ENCODE measurements at places on chromosomes 13 and 19.

DNA sequence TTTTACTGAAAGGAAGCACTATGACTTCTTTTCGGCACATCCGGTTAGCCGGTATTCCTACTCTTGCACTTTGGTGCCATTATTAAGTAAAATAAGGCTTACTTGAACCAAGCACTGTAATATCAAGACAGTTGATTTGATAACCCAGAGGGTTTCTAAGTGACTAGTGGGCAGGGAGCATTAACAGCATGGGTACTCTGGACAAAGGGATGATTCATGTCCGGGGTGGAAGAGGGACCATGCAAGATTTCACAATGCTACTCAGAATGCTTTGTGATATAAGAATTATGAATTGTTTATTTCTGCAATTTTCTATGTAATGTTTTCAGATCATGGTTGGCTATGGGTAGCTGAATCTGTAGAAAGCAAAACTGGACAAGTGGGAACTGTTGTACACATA lies 282.1 kb downstream of the TDRD3 start:
- DNase-seq = no peak

DNA sequence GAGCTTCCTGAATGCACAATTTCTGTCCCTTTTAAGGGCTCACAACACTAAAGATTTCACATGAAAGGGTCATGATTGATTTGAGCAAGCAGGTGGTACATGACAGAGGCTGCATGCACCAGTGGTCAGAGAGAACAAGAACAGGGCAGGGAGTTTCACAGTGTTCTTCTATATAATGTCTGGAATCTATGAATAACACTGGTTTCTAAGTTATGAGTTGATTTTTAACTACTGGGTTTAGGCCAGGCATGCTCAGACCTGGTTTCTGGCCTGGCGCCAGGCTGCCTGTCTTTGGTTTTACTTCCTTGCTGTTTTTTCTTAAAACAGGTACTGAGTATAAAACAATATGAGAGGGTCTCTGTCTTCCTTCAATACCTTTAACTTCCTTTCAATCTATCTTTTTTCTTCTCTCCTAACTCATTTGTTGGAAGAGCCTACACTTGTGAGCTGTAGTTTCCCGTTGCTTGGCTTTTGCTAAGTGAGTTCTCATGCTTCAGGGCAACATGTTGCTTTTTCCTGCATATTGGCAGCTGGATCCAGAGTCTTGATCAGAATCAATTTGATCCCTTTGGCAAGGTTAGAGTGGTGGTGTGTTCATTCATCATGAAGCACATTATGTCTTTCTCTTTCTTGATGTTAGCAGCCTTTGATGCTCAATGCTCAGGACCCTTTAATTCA lies 38.5 kb upstream of the FGF14 start:
- no peak for DNase-seq

DNA sequence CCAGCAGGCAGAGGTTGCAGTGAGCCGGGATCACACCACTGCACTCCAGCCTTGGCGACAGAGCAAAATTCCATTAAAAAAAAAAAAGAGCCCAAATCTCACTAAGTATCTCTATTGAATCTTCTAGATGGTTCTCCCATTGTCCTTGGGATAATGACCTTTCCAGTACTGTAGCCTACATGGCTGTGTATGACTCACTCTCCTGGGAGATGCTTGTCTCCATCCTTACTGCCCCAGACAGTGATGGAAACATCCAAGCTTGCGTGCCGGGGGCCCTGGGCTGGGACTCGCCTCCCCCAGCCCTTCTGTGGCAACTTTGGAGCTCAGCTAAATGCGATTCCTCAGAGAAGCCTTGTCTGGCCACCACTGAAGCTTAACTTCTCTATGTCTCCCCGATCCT lies 49.7 kb downstream of the NWD1 start:
- DNase-seq = no peak

DNA sequence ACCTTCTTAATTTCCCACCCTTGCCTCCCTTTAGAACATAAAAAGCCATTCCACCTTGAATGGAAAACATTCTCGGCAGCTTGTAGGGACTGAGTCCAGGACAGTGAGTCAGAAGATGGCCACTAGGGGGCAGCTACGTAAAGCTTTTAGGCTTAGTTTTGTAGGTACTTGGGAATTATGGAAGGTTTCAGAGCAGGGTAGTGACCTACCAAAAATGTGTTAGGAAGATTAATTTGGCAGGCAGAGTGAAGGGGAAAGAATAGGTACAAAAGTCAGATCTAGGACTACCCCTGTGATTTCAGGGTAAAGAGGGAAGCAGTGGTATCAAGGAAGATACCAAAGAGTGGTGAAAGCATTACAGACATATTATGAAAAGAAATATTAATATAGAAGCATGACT lies 198.4 kb downstream of the NDFIP2 start:
- DNase-seq = peak; percentile 68

- no peak for DNase-seq
These were observed 9.3 kb downstream of the IRF2BP1 start for GRCh38 chr19:45876411-45877197.

GRCh38 chr19:32189956-32190706 lies 155.3 kb upstream of the ZNF507 start:
- no peak for DNase-seq

DNA sequence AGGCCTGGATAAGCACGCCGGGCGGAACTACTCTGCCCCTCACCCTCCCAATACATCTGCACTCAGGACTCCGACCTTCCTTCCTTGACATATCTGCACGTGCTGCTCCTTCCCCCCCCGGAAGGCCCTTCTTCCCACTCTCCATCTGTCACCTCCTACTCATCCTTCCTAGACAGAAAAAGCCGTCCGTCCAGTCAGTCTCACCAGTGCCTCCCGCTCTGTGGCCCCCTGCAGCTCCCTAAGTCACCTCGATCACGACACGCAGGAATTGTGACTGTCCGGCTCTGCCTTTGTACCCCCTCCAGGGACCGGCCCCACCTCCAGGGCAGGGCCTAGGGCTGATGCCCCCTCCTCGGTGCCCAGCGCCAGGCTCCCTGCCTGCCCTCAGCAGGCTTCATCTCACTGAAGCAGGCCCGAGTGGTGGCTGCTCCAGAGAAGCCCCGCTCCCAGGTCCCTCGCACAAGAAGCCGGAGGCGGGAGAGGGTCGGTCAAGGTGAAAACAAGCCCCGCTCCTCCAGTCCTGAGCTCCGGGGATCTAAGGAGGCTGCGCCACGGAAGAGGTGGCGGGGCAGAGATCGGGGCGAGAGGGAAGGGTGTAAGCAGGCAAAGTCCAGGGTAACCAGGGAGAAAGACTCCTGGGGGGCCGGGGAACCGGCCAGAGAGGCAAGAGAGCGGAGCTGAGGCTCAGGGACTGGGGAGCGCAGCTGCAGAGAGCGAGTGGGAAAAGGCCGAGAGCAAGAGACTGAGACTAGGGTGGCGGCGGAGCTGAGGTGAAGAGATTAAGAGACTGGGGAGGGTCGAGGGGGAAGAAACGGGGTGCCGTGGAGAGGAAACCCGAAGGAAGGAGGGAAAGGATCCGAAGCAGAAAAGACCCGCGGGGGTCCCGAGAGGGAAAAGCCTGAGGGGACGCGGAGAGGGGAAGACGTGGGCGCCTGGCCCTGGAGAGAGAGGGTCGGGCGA lies 1.1 kb downstream of the PPP6R1 start:
- DNase-seq = no peak

DNA sequence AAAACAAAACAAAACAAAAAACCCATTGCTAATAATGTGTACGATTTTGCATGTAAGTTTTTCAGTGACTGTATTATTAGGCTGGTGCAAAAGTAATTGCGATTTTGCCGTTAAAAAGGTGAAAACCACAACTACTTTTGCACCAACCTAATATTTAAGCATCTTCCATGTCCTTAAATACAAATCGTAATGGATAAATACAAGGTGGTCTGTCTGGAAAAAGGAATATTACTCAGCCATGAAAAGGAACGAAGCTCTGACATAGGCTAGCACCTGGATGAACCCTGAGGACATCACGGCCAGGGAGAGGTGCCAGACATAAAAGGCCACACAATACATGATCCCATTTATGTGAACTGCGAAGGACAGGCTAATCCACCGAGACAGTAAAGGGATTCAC lies 33.2 kb downstream of the GADD45B start:
- DNase-seq = no peak

GRCh38 chr19:43286786-43287185 lies 17.5 kb upstream of the PSG9 start:
- DNase-seq = no peak

- DNase-seq = peak; percentile 60
These were observed 927 bp downstream of the COL4A2 start for GRCh38 chr13:110307767-110308655.

DNA sequence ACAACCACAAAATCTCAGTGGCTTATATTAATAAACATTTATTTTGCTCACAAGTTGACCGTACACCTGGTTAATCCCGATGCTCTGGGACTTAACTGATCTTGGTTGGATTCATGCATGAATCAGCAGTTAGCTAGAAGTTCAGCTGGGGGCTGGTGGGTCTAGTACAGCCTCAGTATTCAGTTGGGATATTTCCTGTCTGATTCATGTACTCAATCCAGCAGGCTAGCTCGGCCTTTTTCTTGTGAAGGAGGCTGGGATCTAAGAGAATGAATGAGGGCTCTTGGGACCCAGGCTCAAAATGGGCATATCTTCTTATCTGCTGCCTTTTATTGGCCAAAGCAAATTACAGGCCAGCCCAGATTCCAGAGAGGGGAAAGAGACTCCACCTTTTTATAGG lies 178.8 kb downstream of the KCTD12 start:
- no peak for DNase-seq

GRCh38 chr19:3302755-3303154 lies 63.6 kb upstream of the NFIC start:
- no peak for DNase-seq

DNA sequence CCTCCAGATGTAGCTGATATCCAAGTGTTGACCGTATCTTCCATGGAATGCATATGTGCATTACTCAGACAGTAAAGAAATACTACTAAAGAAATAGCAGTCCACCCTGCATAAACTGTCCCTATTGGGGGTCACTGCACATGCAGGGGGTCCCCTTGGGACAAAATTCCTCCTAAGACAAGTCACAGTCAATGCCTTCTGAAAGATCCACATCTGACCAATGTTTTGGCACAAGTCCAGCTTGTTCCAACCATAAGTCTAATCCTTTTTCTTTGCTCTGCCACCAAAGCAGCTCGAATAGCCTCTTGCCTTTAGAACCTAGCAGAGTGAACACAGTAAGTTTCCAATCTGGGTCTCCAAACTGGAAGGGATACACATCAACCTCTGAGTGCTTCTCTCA lies 87.9 kb downstream of the DIAPH3 start:
- DNase-seq = no peak

- DNase-seq = no peak
These were observed 6.3 kb upstream of the POU4F1 start for GRCh38 chr13:78609464-78610205.

DNA sequence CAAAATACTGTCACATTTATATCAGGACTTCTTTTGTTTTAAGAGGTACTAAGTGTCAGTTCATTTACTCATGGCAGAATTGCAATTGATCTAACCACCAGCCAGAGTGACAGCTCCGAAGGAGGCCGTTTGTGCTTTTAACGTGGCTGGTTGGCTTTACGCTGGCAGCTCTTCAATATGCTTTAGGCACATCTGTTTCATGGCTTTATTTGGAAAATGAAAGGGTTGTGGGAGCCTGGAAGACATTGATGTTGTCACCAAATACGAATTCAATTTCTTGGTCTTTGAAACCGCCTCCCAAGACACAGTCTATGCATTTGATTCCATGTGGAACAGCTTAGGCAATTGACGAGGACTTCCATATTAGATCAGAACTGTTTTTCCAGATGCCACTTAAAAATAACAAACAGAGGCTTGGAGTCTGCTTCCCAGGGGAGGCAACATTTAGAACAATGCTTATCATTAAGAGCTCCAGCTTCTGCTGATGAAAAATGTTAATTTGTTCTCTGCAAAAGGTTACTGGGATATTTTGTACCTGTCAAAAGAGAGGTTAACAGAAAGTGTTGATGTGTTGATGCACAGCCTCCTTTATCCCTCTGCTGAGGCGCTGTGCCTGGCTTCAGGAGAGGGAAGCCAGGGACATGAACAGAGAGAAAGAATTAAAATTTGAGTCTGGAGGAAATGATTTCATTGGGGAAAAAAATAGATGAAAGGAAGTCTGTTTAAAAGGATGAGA lies 64.0 kb upstream of the TNFRSF19 start:
- no peak for DNase-seq

- no peak for DNase-seq
These were observed 112.8 kb downstream of the CRYL1 start for GRCh38 chr13:20412691-20413355.

GRCh38 chr13:49791711-49792549 lies 552 bp downstream of the KPNA3 start:
- DNase-seq = peak; percentile 37

DNA sequence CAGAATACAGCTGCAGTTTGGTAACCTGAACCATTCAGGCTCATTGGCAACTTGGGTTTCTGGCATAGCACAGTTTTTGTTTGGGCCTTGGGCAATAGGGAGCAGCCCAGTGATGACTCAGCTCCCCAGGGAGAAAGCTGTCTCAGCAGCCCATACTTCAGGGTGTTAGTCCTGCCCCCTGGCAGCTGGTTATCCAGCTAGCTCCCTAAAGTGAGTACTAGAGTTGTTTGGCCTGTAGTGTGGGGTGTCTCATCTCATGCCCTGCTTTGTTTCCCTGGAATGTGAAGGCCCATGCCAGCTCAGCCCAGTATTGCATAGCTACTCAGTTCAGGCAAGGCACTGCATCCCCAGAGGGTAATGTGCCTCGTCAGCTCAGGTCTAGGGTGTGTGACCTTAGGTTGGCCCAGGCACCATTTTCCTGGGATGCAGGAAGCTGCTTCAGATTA lies 18.2 kb upstream of the ZNF543 start:
- DNase-seq = no peak

GRCh38 chr19:51708811-51709210 lies 15.0 kb downstream of the HAS1 start:
- no peak for DNase-seq

DNA sequence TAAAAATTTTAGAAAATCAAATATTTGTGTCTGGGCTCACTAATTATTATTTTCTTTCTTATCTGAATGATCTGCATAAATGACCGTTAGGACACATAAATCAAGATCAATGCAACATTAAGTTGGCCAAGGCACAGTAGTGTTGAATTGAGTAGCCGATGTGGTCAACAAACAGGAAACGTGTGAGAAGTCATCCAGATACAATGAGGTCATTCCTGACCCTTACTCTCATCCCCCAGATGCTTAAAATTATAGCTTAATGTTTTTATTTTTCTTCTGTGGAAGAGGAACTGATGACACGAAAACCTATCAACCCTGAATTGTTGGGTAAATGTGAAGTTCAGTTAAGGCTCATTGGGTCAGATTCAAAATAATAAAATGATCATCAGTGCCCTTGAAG lies 222.9 kb downstream of the RFC3 start:
- DNase-seq = no peak

DNA sequence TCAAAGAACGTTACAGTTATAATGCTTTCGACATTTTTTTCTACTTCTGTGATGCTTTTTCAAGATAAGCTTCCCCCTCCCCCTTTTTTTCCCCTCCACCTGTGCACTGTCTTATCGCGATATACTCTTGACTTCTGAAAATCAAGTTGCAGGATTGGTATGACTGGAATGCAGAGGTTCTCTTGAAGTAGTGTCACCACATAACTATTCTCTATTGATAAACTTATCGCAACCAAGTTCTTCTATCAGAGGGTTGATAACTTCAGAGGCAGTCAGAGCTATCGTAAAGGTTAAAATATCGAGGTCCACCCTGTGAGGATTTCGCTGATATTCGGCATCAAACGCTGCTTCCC lies 820 bp downstream of the EID2 start:
- no peak for DNase-seq

GRCh38 chr19:55440411-55441105 lies 2.5 kb downstream of the SHISA7 start:
- DNase-seq = no peak

Measured in ovary (tissue), 10 donors.